Esophagus squamous epithelium (tissue), 5 donors: ENCODE measurements at places on chromosomes 4 and X. TPM values are rescaled to one million over a fixed set of nuclear protein-coding genes. Genes with fewer than 3 reads are reported as not detected.

GRCh38 chr4:109690690-109691410 lies 12.4 kb downstream of the CASP6 start:
- DNase-seq = no peak

DNA sequence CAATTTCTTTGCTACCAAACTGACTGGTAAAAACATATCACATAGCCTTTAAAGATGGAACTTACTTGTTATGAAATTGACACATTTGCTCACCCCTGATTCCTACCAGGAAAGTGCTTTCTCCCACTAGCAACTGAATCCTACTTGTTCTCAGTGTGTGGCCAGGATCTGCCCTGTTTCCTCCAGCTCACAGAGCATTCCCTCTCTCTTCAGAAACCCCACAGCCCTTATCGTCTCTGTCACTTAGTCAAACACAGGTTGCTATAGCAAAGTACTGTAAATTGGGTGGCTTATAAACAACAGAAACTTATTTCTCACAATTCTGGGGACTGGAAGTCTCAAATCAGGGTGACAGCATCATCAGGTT lies 265.2 kb upstream of the BOD1L1 start:
- no peak for DNase-seq

GRCh38 chr4:89665662-89666061 lies 171.3 kb downstream of the SNCA start:
- no peak for DNase-seq

Gene MAN2B2
- total RNA-seq = 10.1 TPM

Gene VSIG4
- total RNA-seq = 6.7 TPM
